ENCODE measurements at places on chromosomes 11 and 22.

- DNase-seq, result no peak
Measured at GRCh38 chr11:125957618-125958332, 11.9 kb downstream of the VSIG10L2 start.

GRCh38 chr11:121129362-121130340 lies 28.6 kb downstream of the TECTA start:
- DNase-seq, result no peak

DNA sequence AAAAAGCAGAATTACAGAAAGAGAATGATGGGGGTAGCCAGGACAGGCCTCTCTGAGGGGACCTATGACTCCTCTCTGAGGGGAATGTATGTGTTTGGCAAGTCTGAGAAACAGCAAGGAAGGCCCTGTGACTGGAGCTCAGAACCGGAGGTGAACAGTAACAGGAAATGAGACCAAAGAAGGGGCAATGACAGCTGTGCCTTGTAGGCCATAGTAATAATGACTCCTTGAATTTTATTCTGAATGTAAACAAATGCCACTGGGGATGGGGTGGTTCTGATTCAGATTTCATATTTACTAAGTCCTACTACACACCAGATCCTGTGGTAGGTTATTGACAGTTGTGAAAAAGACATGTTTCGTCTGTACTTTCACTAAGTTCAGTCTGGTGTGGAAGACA lies 52.8 kb upstream of the APOA1 start:
- no peak for DNase-seq

GRCh38 chr11:11735586-11735985 lies 106.2 kb upstream of the USP47 start:
- DNase-seq, result no peak

- no peak for DNase-seq
Measured at GRCh38 chr22:46769191-46769675, 6.8 kb downstream of the TBC1D22A start.

- no peak for DNase-seq
Measured at GRCh38 chr22:27358096-27358870, 443.3 kb downstream of the MN1 start.

DNA sequence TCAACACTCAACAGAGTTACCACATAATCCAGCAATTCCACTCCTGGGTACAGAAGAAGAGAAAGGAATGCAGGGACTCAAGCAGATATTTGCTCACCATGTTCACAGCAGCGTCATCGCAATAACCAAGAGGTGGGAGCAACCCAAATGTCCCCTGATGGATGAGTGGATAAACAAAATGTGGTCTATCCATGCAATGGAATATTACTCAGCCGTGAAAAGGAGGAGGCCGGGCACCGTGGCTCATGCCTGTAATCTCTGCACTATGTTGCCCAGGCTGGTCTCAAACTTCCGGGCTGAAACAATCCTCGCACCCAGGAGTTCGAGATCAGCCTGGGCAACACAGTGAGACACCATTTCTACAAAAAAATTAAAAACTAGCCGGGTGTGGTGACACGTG lies 131.7 kb downstream of the CTTN start:
- DNase-seq, result no peak

DNA sequence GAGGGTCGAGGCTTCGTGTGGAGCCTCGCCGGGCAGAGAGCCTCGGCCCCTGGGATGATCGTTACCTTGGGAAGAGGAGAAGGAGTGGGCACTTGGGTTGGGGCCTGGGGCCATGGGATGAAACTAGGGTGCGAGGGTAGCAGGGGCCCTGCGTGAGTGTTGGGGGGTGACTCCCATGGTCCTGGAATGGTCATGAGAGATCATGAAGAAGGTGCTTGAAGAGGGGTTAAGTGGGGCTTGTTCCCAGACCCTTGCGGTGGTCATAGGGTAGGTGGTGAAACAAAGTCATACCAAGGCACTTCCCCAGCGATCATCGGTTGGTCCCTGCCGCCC lies 284 bp downstream of the CCS start:
- DNase-seq, result no peak

GRCh38 chr11:76782531-76783293 lies 444 bp upstream of the TSKU start:
- DNase-seq, result peak; percentile 95

DNA sequence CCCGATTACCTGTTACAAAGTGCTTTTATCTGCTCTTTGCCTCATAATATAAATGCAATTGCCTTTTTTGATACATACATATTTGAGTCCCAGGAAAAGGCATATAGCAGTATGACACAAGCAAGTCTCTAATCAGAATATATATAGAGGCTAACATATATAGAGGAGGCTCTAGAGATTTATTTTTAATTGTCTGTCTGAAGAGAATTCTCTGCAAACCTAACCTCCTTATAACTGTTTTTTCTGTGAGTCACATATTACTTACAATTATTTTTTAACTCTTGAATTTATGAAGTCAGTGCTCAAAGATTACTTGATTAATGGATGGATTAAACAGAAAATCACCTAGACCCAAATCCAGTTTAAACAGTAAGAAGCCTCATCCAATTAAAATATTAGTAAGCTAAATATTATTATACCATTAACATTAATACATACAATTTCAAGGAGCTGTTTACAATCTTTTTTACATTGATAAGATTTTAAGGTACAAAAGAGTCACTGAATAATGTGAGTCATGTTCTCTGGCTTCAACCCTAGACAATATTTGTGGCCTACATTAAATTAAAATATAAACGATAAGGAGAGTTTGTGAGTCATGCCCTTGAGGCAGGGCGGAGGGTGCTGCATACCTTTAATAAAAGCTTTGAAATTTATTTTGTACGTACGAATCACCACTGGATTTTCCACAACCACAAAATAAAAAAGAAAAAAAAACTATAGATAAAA lies 19.2 kb upstream of the MMP13 start:
- DNase-seq, result peak; percentile 49

DNA sequence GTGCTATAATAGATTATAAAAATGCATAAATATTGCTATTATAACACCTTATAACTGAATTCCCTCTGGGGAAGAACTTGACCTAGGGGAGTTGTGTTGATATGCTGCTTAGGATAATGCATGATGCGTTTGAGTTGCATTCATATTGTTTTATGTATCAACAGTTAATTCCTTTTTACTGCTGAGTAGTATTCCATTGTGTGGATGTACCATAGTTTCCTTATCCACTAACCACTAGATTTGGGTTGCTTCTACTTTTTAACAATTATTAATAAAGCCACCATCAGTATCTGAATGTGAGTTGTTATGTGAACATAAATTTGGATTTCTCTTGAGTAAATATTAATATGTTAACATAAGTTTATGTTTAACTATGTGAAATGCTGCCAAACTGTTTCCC lies 19.7 kb upstream of the LRRC4C start:
- no peak for DNase-seq

GRCh38 chr22:44386386-44387035 lies 73.8 kb upstream of the SHISAL1 start:
- no peak for DNase-seq

GRCh38 chr11:121965330-121965729 lies 150.7 kb downstream of the BLID start:
- no peak for DNase-seq

DNA sequence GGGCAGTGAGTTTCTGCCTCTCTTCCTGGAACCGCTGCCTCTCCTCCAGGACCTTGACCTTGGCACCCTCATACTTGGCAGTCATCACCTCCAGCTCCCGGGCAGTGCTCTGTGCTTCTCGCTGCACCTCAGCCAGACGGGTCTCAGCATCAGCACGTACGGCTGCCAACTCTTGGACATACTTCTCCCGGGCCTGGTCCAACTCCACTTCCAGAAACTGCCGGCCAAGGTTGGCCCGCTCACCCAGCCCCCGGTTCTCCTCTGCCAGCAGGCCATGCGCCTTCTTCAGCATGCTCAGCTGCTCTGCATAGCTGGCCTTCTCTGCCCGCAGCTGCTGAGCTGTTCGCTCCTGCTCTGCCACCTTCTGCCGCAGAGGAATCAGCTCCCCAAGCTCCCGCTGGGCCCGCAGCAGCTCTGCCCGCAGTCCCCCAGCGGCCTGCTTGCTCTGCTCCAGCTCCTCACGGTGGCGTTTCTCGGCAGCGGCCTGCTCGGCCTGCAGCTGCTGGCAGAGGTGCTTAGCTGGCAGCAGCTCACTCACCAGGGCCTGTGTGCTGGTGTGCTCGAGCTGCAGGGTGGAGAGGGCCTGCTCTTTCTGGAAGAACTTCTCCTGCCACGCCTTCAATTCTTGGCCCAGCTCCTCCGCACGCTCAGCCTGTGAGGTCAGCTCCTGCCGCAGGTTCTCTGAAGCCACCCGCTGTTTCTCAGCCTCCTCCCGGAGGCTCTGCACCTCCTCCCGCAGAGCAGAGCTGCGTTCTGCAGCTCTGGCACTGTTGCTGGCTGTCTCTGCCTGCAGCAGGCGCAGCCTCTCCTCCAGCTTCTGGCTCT lies 14.4 kb downstream of the IL18BP start:
- peak; percentile 91 for DNase-seq

DNA sequence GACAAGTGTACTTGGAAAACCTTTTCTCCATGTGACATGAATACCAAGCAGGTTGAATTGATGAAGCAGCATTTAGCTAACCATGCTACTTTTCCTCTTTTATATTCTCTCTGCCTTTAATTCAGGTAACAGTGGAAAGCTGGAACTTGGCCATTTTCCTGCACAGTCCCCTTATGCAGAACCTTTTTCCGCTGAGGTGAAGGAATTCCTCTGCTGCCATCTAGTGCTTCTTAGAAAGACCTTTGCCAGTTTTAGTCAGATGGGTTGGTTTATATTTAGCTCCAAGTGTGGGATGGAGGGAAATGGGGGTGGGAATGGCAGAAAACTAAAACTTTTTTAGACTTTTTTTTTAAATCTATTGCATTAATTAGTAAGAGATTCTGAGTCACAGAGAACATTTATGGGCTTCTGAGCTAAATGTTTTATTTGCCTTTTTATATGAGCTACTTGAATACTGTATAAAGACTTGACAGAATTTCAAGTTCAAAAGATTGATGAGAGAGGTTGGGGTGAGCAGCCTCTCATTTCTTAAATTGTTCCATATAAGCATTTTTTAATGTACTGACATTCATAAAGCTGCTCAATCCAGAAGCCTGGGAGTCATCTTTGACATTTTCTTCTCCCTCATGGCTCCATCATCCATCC lies 153.9 kb upstream of the ZC3H12C start:
- peak; percentile 62 for DNase-seq

- no peak for DNase-seq
Measured at GRCh38 chr11:120858740-120859139, 165.2 kb upstream of the TBCEL start.

GRCh38 chr11:78199015-78199652 lies 10.4 kb downstream of the USP35 start:
- DNase-seq, result no peak

GRCh38 chr11:44139565-44140330 lies 44.3 kb downstream of the EXT2 start:
- DNase-seq, result no peak

DNA sequence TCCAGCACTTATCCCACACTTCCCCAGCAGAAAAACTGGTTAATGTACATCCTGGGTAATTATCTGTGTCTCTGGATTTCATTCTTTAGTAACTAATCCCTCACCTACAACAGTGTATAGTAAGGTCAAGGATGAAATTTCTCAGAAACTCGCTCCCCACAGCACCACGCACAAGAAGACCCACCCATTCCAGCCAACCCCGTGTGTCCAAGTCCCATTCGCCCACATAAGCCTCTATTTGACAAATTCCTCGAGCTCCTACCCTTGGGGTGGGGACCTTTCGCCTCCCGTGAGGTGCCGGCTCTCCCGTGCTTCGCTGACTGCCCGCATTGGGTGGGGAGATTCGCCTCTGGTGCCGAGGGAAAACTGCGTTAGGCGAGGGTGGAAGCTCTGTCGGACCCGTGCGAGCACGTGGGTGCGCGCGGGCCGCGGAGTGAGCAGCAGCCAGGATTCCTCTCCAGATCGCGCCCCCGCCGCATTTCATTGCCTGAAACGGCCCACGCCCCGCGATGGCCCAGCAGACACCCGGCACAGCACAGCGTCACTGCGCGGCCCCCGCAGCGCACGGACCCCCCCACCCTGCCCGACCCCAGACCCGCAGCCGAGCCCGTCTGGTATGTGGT lies 866 bp downstream of the EXPH5 start:
- DNase-seq, result peak; percentile 49

GRCh38 chr11:124915541-124916369 lies 3.3 kb upstream of the HEPN1 start:
- no peak for DNase-seq

- DNase-seq, result no peak
Measured at GRCh38 chr11:48036011-48036410, 55.7 kb downstream of the PTPRJ start.

DNA sequence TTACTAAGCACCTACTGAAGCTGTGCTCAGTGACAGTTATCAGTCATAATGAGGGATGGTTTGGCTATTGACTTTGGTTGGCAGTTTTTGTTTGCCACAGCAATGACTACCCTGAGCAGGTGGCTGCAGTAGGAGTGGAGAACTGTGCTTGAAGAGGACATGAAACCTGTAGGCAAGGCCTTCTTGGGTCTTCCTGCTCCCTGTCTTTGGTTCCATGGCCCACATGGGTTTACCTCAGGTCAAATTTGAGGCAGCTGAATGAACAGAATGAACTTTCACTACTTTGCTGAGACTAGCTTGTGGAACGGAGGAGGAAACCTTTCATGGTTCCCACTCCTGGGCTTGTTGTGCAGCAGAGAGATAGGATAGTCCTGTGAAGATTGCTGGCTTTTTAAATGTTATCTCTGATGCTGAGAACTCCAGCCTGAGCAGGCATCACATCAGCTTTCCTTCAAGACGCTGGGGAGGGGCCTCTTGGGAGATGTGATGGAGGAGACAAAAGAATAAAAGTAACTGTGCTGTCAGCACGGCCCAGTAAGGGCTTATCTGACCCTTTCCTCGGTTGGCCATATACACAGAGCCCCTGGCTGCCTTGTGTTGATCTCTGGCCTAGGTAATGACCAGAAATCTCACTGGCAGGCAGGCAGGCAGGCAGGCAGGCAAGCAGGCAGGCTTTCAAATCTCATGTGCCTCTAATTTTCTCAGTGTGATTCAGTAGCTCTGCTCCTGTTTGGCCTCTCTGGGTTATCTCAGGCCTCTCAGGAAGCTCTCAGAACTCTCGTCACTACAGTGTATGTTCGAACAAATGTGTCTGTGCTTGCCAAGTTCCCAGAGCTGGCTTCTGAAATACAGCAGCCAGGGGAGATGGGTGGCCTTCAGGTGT lies 12.0 kb downstream of the STIM1 start:
- DNase-seq, result no peak

- peak; percentile 5 for DNase-seq
Measured at GRCh38 chr11:37525336-37525735, 927.3 kb upstream of the RAG2 start.

DNA sequence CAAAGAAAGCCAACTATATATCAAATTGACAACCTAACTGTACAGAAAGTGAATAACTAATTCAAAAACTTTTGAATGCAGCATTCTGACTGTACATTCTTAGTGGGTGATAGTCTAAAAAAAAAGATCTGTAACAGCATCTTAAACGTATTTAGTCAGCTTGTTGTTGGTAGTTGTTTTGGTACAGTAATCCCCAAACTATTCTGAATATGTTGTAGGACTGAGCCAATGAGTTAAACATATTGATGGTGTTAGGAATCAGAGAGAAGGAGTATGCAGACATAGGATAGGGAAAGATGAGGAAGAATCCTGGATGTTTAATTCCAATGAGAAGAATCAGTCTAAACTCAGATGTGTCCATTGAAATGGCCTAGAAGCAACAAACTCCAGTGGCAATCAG lies 41.9 kb upstream of the KIRREL3 start:
- DNase-seq, result peak; percentile 86

Data from GM03348 (cell line).